CD4-positive, alpha-beta T cell treated with Interleukin-15 for 4 hours (primary cell): ENCODE measurements at places on chromosomes 6 and 20.

GRCh38 chr6:25354078-25354932 lies 75.1 kb downstream of the CARMIL1 start:
- DNase-seq = no peak

DNA sequence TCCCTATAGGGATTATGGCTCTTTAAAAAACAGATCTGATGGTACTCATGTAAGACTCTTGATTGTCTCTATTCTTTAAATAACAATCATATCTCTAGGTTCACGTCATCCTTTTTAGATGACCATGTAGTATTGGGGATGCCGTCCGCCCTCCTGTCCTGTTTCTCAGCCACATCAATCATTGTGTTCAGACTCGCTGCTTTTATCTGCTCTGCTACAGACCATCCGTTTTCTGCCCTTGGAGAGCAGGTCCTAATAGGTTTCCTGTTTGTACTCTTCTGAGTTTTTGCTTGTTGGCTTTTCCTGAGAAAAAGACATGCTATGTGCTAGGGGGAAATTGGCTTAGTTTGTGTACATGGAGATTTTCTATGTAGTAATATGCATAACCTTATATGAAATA lies 76.8 kb downstream of the SASH1 start:
- DNase-seq = no peak

DNA sequence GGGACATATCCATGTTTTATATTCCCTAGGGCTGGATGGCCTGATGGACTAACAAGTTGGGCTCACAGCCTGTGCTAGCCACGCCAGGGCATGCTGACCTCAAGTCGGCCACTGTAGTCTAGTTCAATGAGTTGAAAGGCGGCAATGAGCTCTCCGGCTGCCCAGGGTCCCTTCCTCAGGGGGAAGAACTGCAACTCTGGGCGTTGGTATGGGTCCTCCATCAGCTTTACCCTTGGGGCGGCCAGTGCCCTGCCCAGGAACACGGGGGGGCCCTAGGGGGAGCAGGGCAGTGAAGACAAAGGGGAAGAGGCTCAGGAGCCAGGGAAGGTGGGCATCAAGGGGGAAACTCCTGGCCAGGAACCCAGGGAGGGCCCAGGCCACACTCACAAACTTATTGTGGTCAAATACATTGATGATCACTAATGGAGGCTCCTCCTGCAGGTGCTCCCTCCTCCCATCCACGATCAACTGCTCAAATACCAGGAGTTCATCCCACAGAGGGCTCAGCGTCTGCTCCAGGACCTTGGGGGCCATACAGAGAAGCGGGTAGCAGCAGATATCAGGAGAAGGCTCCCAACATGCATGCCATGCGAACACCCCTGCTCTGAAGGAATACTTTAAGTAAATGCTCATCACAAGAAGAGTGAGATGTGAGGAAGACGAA lies 32.8 kb upstream of the SPAG4 start:
- no peak for DNase-seq

DNA sequence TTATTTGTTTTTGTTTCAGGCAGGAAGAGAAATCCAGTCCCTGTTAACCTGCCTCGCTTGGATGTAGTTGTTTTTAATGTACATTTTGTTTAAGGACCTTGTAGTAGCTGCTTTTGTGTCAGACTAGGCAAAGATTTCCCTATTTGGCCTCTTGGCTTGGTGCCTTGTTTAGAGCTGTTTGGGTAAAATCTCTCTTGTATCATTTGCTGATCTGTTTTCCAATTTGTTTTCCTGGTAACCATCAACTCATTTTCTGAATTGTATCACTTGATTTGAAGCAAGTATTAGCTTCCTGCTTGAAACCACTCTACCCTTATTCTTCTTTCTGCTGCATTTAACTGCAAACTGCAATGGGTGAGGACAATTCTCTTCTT lies 160.7 kb downstream of the ZFAND3 start:
- DNase-seq = no peak
